Muscle of leg (tissue), 16 donors: ENCODE measurements at places on chromosomes 5 and 9. TPM values are rescaled to one million over a fixed set of nuclear protein-coding genes. Genes with fewer than 3 reads are reported as not detected.

EXOSC3 gene
- 28.1 TPM for total RNA-seq

ITGA1 gene
- total RNA-seq = 36.5 TPM

DNA sequence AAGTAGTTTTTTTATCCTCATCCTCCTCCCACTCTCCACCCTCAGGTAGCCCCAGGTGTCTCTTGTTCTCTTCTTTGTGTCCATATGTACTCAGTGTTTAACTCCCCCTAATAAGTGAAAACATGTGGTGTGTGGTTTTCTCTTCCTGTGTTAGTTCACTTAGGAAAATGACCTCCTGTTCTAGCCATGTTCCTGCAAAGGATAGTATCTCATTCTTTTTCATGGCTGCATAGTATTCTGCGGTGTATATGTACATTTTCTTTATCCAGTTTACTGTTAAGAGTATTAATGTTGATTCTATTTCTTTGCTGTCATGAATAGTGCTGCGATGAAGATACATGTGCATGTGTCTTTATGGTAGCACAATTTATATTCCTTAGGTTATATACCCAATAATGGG, 68.4 kb upstream of the RANBP3L start:
- no peak for DNase-seq

CCDC183 gene
- total RNA-seq = 0.84 TPM

DNA sequence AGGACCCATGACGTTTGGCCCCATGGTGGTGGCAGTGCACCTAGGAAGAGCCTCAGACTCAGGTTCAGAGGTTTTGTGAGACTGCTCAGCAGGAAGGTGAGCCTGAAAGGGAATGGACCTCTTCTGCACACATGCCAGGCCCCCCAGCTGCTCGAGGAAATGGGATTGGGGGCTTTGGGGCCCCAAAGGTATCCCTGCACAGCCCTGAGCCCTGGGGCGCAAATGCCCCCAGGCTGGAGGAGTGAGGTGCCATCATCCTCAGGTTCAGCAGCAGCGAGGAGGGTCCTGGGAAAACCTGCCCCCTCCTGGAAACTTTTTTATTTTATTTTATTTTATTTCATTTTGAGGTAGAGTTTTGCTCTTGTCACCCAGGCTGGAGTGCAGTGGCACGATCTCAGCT, 171.8 kb upstream of the MVB12B start:
- no peak for DNase-seq

- no peak for DNase-seq
Observed at GRCh38 chr9:12604164-12604821, 88.9 kb upstream of the TYRP1 start.

ABO gene
- 0.13 TPM for total RNA-seq

DNA sequence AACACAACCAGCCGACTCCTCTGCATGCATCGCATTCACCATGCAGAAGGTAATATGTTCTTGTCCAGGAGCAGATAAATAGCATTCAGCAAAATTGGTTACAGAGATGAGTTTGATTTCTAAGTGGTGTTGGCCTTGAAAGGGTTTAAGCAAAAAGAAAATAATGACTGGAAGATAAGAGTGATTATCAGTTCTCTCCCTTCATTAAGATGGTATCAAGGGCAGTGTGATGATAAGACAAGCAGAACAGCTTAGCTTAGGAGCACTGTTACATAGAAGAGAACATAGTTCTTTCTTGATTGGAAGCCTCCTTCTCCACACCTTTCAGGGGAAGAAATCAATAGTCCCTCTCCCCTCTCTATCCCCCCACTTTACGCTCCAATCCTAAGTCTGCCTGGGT, 121.5 kb downstream of the GALNT10 start:
- no peak for DNase-seq

DNA sequence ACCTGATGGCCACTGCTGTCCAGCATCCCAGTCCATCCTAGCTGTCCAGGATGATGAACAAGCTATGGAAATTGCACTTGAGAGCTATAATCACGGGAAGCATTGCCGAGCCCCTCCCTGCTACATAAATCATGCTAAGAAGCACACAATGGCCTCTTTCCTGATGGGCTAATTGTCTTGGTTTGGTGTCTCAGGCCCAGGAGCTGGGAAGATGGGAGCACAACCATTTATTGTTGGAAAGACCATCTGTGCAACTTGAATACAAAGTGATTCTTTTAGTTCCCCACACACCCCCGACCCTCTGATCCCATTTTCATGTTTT, 80.4 kb downstream of the RGS3 start:
- no peak for DNase-seq

DNA sequence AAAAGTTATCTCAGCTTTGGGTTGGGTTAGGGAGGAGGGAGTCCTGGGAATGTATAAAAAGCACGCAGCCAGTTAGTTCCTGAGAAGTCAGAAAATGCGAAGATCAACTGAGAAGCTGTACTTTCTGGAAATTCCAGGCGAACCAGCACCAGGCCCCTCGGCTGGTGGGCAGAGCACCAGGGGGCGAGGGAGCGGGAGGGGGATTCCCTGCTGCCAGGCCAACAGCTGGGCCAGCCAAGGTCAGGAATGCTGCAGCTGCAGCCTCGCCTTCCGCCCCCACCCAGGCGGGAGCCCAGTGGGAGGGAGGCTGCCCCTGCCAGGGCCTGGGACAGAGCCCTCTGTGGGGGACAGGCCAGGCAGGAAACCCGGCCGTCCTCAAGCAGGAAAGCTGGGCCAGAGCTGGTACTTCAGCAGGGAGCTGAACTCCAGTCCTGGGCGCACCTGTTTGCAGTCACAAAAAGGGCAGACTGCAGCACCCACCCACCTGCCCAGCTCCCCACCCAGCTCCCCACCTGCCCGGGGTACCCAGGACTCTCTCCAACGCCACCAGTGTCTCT, 35.5 kb downstream of the VAV2 start:
- DNase-seq = peak; percentile 75

GRCh38 chr5:53542926-53543325, 17.5 kb upstream of the NDUFS4 start:
- no peak for DNase-seq

DNA sequence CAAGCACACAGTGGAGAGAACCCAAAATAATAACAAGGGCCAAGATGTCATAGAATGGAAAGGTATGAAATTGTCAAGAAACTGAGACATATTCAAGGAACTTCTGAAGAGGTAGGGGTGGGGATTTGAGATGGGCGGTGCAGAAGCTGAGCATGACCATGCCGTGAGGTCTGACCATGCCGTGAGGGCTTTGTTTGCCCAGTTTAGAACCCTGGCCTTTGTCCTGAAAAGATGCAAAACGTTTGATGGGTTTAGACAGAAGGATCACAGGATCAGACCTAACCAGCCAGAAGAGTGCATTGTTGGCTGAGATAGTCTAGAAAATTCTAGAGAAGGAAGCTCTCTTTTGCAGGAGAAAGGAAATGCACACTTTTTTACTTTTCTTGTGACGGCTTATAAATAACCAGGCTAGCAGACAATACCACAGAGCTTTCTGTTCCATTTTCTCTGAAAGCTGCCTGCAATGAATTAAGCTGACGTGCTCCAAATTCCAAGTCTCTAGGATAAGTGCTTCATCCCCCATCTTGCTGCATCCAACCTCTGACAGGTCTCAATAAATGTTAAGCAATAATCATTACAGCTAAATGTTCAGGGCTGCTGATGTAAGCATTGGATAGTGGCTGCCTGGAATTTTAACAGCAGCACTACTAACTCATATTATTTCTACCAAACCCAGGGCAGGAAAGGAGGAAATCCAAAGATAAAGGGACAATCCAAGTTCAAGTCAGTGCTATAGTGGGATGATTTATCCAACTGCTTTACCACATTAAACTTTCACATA, 110.9 kb upstream of the IL6ST start:
- DNase-seq = peak; percentile 75

RLN2 gene
- 0.71 TPM for total RNA-seq

DNA sequence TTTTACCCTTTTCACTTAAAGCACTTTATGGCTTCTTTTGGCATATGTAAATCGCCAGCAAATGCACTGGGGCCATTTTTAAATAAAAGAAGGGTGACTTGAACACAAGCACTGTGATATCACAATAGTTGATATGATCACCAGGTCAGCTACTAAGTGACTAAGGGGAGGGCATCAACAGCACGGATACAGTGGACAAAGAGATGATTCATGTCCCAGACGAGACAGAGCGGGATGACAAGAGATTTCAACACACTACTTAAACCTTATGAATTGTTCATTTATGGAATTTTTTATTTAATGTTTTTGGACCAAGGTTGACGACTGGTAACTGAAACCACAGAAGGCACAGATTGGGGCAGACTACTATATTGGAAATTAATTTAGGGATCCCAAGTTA, 54.1 kb downstream of the RORB start:
- DNase-seq = no peak

DNA sequence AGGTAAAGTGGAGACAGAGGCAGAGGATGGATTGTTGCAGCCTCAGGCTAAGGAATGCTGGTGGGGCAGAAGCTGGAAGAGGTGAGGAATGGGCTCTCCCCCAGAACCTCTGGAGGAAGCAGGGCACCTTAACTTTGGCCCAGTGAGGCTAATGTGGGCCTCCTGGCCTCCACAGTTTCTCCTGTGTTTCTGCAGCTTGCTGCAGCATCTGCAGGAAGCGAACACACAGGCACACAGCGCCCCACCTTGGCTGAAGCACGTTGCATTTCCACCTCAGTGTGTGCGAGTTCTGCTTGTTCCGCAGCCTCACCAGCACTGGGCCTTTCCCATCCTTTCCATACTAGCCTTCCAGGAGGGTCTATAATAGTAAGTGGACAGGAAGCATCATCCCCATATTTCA, 27.2 kb upstream of the ASS1 start:
- DNase-seq = no peak

GRCh38 chr5:73780302-73781080, 154.5 kb downstream of the ARHGEF28 start:
- no peak for DNase-seq

DNA sequence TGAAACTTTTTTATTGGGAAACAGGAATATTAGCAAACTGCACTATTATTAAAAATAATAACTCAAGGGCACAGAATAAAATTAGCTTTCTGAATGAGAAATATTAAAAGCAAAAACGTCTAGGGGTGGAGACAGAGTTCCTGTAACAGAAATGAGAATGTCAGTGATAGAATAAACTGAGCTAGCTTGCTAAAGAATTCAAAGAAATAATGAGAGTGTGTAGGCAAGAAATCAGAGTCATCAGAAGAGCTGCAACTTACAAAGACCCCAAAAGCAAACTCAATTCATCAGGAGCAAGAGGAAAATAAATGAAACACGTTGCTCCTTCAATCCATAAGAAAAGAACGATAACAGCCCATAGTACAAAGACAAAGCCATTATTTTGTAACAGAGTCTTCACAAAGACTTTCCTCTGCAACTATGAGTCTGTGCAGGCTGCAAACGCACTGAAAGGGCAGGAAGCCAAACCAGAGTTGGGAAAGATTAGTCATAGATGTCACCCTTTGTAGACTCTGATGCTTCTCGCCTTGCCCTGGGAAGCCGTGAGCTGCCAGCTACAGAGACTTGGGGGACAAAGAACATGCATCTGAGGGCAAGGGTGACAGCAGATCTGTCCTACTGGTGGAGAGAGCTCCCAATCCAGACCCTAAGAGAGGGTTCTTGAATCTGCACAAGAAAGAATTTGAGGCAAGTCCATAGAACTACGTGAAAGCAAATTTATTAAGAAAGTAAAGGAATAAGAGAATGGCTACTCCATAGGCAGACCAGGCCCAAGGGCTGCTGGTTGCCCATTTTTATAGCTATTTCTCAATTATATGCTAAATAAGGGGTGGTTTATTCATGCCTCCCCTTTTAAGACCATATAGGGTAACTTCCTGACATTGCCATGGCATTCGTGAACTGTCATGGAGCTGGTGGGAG, 40.8 kb downstream of the SHC3 start:
- DNase-seq = peak; percentile 63

GRCh38 chr5:62296998-62297397, 9.0 kb upstream of the KIF2A start:
- no peak for DNase-seq

GRCh38 chr5:149317281-149318048, 27.8 kb upstream of the GRPEL2 start:
- peak; percentile 66 for DNase-seq

- DNase-seq = no peak
Observed at GRCh38 chr5:63400079-63400478, 562.2 kb downstream of the HTR1A start.

- no peak for DNase-seq
Observed at GRCh38 chr9:99181621-99182020, 40.1 kb downstream of the ALG2 start.

GRCh38 chr5:3100921-3101551, 349.6 kb upstream of the IRX2 start:
- no peak for DNase-seq

- no peak for DNase-seq
Observed at GRCh38 chr9:134885001-134885678, 4.5 kb downstream of the FCN2 start.

- DNase-seq = peak; percentile 48
Observed at GRCh38 chr5:1497242-1497777, 26.4 kb downstream of the LPCAT1 start.

DNA sequence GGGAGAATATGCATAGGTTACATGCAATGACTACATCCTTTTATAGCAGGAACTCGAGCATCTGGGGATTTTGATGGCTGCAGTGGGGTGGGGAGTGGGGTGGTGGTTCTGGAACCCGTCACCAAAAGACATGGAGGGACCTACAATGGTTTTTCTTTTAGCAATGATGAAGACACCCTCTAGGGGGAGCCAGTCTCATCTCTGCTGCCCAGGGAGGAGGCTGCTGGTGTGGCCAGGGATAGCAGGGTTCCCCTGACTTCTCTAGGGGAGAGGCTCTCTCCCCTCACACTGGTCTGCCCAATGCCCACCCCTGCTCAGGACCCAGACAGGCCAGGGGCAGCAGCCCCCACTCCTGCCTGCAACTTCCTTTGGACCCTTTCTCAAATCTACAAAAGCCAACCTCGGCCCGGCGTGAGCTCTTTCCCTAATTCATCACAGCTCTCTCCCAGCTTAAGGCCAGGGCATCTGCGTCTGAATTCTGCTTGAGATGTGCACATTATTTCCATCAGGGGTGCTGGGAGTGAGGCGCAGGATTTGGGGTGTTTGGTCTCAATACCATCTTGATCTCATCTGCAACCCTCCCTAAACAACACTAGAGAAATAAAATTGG, 73.6 kb upstream of the RETREG1 start:
- DNase-seq = no peak

DNA sequence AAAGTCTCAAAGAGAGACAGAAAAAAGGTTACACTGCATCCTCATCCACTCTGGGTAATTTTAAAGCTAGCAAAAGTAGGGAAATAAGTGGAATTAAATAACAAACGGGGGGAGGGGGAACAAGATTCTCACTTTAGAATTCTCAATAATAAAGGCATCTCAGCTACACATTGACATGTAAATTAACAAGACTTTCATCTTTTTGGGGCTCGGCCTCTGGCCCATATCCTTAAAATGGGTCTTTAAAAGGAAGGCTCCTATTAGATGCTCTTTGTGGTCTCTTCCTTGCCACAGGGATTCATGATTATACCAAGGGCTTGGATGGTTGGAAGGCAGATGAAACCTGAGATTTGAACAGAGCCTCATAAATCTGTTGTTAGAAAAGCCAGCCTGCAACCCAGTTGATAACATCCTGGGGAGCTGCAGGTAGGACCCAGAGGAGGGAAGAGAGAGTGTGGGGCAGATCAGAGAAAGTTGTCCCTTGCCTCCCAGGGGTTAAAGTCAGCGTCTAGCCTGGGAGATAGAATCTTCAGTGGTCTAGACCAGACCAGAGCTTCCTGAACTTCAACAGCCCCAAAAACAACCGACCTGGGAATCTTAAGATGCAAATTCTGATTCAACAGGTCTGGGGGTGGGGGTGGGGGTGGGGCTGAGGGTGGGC, 135.9 kb downstream of the GCNT1 start:
- no peak for DNase-seq
